ENCODE measurements at places on chromosomes 1 and 21. TPM values are rescaled to one million over a fixed set of nuclear protein-coding genes. Genes with fewer than 3 reads are reported as not detected.

DNA sequence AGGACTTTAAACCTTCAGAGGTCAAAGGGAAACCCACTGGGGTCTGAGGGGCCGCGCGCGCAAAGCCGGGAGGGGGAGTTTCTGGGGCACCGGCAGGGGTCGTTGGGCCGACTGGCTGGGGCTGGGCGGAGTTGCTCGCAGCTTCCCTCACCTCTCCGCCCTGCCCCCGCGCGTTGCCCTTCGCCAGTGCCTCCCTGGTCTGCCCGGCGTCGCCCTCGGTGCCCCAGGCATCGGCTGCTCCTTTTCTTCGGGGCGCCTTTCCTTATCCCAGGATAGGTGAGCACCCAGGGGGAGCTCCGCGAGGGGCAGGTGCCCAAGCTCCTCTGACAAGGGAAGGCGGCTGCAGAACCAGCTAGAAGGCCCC lies 390 bp upstream of the NGF start:
- DNase-seq, result peak; percentile 21

TSPAN2 gene
- 27.2 TPM for total RNA-seq

KRTAP7-1 gene
- not detected for total RNA-seq

- DNase-seq, result no peak
These were observed 260.7 kb downstream of the HLX start for GRCh38 chr1:221139991-221140390.

OR2T35 gene
- not detected for total RNA-seq

- DNase-seq, result no peak
These were observed 339 bp upstream of the RNPC3 start for GRCh38 chr1:103525114-103525606.

GRCh38 chr1:3504822-3505153 lies 50.3 kb downstream of the ARHGEF16 start:
- no peak for DNase-seq
